ENCODE measurements at places on chromosomes 4 and X. TPM values are rescaled to one million over a fixed set of nuclear protein-coding genes. Genes with fewer than 3 reads are reported as not detected.

- no peak overlapping the region for H3K4me3 ChIP-seq
- DNase-seq, result no peak
- no peaks in the 10 kb centered on the region for H3K4me1 ChIP-seq
- H3K27me3 ChIP-seq, result no peaks in the 10 kb centered on the region
- H3K36me3 ChIP-seq, result no peaks in the 10 kb centered on the region
These were observed 54.1 kb downstream of the SRPX start for GRCh38 chrX:38166478-38167083.

- no peak for DNase-seq
- no peaks in the 10 kb centered on the region for H3K4me1 ChIP-seq
- no peak overlapping the region for H3K4me3 ChIP-seq
- H3K27ac ChIP-seq, result no peak overlapping the region
- no peaks in the 10 kb centered on the region for H3K36me3 ChIP-seq
These were observed 88.5 kb downstream of the KIT start for GRCh38 chr4:54746218-54746617.

GRCh38 chrX:100700809-100701208 is 31.1 kb downstream of the SYTL4 start:
- peaks cover 5% of the 10 kb centered on the region for H3K36me3 ChIP-seq
- no peak overlapping the region for H3K27ac ChIP-seq
- H3K4me3 ChIP-seq, result no peak overlapping the region
- no peaks in the 10 kb centered on the region for H3K27me3 ChIP-seq

GRCh38 chrX:119292445-119292844 is 56.4 kb downstream of the PGRMC1 start:
- no peak overlapping the region for H3K27ac ChIP-seq
- H3K27me3 ChIP-seq, result no peaks in the 10 kb centered on the region
- no peaks in the 10 kb centered on the region for H3K4me1 ChIP-seq
- H3K36me3 ChIP-seq, result no peaks in the 10 kb centered on the region
- no peak for DNase-seq
- H3K4me3 ChIP-seq, result no peak overlapping the region

DNA sequence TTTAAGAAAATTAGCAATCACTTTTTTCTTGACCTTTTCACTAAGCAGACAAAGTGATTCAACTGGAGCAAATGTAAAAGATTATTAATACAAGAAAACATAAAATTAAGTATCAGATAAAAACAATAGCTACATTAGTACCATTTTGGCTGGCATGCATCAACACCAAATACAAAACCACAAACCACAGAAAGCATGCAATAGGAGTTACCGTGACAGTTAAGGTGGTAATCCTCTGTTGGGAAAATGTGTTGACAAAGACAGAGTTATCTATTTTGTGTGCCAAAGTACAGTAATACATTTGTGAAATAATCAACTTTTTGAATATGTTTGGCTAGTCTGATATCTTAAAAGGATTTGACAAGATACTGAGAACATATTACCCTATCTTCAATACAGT is 89.8 kb upstream of the ETNPPL start:
- no peaks in the 10 kb centered on the region for H3K36me3 ChIP-seq
- DNase-seq, result no peak
- no peaks in the 10 kb centered on the region for H3K4me1 ChIP-seq
- no peak overlapping the region for H3K27ac ChIP-seq

The LRIT3 gene
- 0.07 TPM for polyA plus RNA-seq

The HSD17B13 gene
- 61.7 TPM for polyA plus RNA-seq

DNA sequence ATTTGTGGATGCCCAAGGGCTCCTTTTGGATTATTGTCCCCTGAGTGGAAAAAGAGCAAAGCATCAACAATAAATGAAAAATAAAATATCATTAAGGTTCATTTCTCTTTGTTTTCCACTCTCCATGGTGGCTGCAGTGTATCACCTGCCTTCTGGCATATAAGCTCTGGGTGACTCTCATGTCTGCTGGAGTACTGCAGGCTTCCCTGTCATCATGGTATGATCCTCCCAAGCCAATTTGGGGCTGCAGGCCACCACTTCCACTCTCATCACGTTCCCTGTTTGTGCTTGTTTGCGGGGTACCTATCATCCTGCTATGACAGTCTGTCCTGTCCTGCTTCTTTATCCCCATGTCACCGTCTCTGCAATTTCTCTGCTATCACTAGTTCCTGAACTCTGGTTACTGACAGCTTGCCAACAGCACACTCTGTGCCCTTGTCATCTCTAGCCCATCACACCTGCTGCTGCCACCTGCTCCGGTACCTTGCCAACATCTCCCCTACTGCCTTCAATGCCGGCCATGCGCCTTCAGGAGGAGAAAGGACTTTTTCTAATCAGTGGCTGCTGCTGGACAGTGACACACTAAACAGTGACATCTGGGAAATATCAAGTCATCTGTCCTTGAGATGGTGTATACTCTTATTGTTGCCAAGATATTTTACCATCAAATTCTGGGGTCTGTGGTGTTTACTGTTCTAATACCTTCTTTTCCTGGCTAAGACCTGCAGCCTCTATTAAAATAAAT is 23.0 kb upstream of the FGF5 start:
- no peaks in the 10 kb centered on the region for H3K36me3 ChIP-seq
- DNase-seq, result no peak
- H3K27ac ChIP-seq, result no peak overlapping the region
- no peak overlapping the region for H3K4me3 ChIP-seq

- no peaks in the 10 kb centered on the region for H3K27me3 ChIP-seq
- no peaks in the 10 kb centered on the region for H3K36me3 ChIP-seq
These were observed 760 bp downstream of the TMEM165 start for GRCh38 chr4:55396308-55397125.

The GPR34 gene
- 4.1 TPM for polyA plus RNA-seq
